ENCODE measurements at places on chromosomes 16 and 17.

DNA sequence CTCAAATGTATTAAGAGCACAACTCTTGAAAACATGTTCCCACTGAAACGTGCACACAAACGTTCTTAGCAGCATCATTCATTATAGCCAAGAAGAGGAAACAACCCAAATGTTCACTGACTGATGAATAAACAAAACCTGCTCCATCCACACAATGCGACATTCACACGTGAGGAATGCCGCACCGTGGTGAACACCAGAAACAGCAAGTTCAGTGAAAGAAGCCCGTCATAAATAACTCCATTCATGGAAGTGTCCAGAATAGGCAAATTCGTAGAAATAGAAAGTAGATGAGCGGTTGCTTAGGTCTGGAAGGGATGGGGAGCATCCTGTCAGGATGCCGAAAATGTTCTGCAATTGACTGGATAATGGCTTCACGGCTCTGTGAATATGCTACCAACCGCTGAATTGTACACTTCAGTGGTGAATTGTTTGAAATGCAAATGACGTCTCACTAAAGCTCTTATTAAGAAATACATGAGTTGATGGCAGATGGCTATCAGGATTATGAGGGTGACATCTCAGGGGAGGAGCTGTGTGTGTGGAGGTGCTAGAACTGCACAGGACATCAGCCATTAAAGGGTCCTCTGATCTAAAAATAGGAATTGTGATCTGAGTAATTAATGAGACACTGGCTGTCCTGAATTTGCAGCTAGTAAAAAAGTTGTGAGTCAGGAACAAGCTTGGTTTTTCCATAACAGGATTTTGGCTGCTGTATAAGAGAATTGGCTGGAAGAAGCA is 771.0 kb downstream of the KCNJ18 start:
- no peak for DNase-seq

DNA sequence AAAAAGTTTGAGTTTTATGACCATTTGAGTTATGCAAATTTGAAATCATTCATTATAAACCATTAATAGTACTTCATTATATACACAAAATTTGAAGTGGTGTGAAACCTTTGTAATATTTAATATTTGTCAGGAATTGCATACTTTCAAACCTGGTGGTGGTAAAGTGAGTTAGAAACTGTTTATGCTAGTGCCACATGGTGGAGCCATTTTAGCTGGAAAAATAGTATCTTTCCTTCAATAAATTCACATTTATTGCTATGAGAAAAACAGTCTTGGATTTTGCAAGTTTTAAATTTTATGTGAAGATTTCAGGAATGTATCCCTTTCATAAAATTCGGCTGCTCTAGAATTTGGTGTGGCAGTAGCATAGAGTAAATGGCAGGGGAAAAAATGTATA is 7.3 kb upstream of the BLMH start:
- peak; percentile 20 for DNase-seq

- DNase-seq, result no peak
Observed at GRCh38 chr16:87648698-87649487, 46.6 kb downstream of the JPH3 start.

- DNase-seq, result no peak
Observed at GRCh38 chr16:78591682-78592103, 492.2 kb downstream of the WWOX start.

DNA sequence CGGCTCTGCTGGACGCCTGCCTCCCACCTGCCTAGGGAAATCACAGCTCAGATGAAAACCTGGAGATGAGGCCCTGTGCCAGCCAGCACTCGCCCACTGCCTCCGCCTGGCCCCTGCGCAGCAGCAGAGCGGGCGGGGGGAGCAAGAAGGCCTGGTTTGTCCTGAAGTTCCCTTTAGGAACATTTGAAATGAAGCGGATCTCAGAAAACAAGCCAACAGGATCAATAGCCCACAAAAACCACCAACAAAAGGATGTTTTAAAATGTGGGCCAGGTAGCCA is 48.0 kb downstream of the RBFOX3 start:
- no peak for DNase-seq

- DNase-seq, result peak; percentile 41
Observed at GRCh38 chr16:53502331-53503269, at the start of gene AKTIP. AKTIP (minus strand) TSS chr16:53503209; CDS start chr16:53500259, 2,950 bp downstream.

GRCh38 chr17:75707079-75707571 is 14.1 kb upstream of the ITGB4 start:
- peak; percentile 96 for DNase-seq

- DNase-seq, result no peak
Observed at GRCh38 chr16:57988929-57989328, 11.5 kb downstream of the ZNF319 start.

DNA sequence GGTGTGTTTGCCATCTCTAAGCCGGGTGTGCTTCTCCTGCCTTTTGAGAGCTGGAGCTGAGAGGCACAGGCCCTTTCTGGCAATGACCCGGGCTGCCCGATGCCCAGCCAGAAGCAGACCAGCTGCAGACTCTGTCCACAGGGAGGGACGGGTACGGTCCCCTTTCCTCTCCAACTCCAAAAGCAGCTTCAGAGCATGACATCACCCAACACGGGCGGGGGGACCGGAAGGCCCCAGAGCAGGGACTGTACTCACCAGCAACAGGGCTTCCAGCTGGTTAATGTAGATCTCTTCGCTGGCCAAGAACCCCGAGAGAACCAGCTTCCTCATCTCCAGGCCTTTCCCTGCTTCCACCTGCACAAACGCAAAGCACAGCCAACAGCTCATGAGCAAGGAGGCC is 79.4 kb downstream of the ABR start:
- no peak for DNase-seq

GRCh38 chr17:38564869-38565268 is 40.9 kb downstream of the SRCIN1 start:
- no peak for DNase-seq

DNA sequence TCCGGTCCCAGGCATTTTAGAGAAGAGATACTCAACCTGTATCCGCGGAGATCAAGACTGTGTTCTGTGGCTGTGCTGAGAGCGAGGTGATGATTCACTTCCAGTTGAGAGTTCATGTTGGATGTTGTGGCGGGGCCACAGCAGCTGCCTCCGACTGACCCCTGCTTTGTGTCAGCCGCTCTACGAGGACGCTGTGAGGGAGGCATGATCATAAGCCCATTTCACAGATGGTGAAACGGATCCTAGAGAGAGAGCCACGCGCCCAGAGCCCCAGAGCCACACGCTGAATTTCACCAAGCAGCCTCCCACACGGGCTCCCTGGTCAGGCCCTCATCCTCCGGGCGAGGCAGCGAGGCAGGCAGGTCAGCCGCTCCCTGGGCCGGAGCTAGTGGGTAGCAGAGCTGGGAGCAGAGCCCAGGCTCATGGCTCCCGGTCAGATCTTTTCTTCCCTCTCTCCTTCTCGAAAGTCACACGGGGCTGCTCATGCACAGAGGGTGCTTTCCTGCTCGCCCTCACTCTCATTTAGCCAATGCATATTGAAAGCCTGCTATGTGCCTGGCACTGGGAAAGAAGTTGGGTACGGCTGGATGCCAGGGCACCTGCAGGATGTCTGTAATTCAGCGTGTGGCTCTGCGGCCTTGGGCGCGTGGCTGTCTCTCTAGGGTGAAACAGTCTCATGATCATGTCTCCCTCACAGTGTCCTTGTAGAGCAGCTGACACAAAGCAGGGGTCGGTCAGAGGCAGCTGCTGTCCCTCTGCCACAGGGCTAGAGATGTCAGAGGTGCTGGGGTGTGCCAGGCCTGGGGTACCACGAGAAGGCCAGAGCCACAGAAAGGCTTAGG is 155.6 kb upstream of the CHMP6 start:
- no peak for DNase-seq

- DNase-seq, result no peak
Observed at GRCh38 chr17:34307110-34307509, 12.1 kb upstream of the CCL8 start.

DNA sequence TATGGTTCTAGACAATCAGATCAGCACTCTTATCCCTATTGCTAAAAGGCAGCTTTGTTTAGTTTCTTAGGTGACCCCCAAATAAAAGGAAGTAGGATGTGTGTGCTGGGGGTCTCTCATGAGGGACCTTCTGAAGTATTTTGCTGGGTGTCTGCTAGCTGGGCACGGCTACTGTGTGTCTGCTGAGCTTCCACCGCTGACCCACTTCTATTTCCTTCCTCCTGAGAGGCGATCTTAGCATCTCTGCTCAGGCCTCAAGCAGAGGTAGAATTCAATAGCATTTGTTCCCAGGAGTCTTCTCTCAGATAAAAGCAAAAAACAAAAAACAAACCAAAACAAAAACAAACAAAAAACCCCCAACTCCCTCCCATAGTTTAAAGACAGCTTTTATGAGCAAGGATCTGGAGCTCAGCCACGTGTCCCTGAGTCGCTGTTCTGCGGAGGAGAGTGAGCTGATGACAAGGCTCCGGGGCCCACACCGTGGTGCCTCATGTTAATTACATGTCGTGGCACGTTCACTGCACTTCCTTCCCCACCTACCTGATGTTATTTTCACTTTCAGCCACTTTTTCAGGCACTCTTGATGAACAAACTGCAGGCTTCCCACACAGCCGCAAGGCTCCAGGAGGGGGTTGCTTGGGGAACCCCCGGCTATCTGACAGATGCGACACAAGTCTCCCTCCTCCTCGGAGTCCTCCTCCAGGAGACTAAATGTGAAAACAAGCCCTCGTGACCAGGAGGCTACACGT is 83.5 kb downstream of the MARCHF10 start:
- DNase-seq, result peak; percentile 59

- DNase-seq, result peak; percentile 51
Observed at GRCh38 chr17:77880711-77881450, 77.6 kb upstream of the TNRC6C start.

- DNase-seq, result no peak
Observed at GRCh38 chr17:34465789-34466188, 102.8 kb upstream of the CCL1 start.

- no peak for DNase-seq
Observed at GRCh38 chr17:50036455-50037261, 19.3 kb upstream of the ITGA3 start.

- DNase-seq, result peak; percentile 93
Observed at GRCh38 chr16:29662729-29663015, 375 bp upstream of the SPN start.

DNA sequence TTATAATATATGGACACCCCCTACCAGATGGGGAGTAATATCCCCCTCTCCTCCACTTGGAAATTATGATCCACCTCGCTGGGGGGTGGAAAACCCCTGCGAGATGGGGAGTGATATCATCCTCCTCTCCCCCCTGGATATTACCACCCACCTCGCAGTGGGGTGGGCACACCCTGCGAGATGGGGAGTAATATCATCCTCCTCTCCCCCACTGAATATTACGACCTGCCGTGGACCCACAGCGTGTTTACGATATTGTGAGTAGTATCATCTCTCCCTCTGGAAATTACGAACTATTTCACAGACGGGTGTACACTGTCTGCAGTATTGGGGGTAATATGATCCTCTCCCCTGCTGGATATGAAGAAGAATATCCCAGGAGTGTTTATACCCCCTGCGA is 228.3 kb upstream of the WSCD1 start:
- DNase-seq, result no peak

DNA sequence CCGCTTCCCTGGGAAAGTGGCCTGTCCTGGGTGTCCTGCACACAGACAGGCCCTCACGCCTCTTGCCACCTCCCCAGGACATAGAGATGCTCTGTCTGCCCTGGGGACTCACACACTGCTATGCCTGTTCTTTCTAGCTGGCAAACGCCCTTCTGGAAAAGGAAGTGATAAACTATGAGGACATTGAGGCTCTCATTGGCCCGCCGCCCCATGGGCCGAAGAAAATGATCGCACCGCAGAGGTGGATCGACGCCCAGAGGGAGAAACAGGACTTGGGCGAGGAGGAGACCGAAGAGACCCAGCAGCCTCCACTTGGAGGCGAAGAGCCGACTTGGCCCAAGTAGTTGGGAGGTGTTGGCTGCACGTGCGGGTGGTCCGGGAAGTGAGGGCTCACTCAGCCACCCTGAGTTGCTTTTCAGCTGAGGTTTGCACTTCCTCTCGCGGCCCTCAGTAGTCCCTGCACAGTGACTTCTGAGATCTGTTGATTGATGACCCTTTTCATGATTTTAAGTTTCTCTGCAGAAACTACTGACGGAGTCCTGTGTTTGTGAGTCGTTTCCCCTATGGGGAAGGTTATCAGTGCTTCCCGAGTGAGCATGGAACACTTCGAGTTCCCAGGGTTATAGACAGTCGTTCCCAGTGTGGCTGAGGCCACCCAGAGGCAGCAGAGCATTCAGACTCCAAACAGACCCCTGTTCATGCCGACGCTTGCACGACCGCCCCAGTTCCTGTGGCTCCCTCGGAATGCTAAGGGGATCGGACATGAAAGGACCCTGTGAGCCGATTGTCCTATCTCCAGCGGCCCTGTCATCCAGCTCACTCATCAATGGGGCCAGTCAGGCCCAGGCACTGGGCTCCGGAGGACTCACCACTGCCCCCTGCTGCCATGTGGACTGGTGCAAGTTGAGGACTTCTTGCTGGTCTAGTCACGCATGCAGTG is 3.5 kb upstream of the RPL13 start:
- peak; percentile 93 for DNase-seq

DNA sequence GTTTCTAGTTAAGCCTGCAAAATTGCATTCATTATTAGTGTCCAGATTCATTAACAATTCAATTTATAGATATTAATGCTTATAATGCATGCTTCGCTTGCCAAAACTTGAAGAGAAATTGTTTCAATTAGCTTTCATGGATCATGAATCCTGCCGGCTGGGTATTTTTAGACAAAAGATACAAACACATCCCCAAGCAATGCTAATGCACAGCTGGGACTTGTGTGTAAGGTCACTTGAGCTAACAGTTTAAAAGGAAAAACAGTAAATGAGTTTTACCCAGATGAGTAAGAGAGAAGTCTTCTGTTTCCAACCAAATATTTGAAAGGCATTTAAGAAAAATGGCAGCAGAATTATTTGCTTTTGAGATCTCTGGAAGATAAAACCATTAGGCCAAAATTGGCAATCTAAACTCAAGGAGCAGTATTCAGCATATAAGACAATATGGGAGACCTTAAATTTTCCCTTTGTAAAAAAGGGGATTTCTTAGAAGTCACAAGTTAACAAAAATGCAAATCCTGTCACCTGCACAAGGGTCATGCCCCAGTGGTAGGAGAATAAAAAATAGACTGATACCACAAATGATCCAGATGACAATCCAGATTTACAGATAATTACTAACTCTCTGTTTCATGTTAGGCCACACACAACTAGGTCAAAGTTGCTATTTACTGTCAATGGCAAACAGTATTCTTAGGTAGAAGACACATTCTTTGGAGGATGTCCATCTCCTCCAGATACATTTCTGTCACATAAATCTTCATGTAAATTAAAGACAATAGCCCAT is 418.4 kb upstream of the PMFBP1 start:
- DNase-seq, result no peak

DNA sequence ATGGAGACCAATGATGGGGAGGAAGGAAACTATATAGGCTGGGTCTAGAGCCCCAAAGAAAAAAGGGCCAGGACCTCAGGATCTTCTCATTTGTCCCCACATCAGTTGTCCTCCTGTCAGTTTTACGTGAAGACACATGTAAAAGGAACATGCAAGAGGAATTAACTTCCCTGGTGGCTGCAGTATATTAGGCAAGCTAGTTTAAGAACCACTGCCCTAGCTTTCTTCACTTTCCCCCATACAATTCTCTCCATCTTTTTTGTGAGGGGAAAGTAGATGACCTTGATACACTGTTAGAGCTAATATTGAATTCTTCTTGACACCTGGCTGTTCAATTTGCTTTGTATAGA is 2.3 kb downstream of the MAP3K3 start:
- DNase-seq, result peak; percentile 33

Measured in hematopoietic multipotent progenitor cell treated with erythropoietin and hydrocortisone succinate and interleukin-3 and kit ligand, for 4 days (in vitro differentiated cells).